Islet precursor cell (in vitro differentiated cells): ENCODE measurements at places on chromosomes 7 and 10.
A peak's percentile ranks its signal among the peaks of the same experiment; 100 is the strongest.

GRCh38 chr7:100546129-100546925 is 7.3 kb downstream of the AGFG2 start:
- no peak for DNase-seq

DNA sequence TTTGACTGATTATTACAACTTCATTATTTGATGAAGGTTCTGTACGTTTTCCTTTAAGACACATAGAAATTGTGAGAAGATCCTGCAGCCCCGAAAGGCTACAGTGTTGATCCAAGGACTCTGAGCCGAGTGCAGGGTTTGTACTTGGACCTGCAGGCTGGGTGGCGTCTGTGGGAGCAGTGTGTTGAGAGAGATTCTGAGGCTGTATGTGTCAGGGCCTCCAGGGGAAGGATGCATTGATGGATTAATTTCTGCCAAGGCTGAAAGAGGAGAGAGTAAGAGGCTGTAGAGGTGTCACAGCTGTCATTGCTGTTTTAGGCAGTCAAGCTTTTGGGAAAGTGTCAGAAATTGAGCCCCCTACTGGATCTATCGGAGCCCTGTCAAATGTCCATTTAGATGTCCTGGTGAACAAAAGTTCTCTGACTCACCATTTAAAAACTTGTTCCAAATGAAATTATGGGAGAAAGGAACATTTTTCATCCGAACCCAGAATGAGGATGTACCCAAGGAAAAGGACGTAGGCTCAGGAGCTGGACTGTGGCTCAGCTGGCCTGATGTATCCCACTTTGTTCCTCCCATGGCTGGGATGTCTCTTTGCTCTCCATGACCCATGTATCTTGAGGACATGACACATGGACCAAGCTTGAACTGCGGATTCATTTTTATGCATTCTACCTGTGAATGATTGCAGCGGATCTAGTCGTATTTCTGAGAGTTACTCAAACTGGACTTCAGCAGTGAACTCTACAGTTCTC is 102.2 kb downstream of the TCF7L2 start:
- no peak for DNase-seq

DNA sequence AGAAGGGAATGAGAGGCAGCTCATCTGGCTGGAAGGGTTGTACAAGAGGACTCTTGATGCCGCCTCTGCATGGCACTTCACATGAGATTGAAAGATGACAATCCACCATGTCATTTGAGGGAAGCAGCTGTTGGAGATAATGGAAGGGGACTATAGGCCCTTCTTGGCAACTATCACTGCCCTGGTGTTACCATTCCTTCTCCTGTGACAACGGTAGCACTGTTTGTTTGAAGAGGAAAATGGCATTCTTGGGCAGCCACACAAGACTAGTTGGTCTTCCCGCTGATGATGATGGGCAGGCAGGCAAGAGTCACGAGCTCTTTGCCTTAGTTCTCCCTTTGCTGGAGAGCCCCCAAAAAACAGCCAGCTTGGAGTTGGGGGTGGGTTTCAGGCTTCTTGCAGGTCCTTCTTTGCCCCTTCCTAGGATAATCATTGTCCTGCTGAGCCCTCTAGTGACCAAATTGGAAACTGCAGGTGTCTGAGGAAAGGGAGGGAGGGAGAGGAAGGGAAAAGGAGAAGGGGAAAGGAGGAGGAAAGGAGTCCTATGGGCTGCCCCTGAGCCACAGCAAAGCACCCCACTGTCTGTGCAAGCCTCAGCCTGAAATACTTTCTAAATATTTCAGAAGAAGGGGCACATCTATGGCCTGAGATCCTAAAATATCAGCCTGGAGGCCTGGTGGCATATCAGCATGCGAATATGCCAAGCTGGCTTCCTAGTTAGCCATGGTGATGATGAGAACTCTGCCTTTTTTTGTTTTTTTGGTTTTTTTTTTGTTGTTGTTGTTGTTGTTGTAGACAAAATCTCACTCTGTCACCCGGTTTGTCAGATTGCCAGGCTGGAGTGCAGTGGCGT is 165.6 kb upstream of the KMT2E start:
- DNase-seq: peak; percentile 86

- DNase-seq: peak; percentile 64
These were observed 367.9 kb upstream of the MBL2 start for GRCh38 chr10:53140506-53140905.

GRCh38 chr7:81684514-81685269 is 85.2 kb downstream of the HGF start:
- DNase-seq: peak; percentile 96

GRCh38 chr7:128757203-128757602 is 18.0 kb downstream of the CALU start:
- DNase-seq: no peak

DNA sequence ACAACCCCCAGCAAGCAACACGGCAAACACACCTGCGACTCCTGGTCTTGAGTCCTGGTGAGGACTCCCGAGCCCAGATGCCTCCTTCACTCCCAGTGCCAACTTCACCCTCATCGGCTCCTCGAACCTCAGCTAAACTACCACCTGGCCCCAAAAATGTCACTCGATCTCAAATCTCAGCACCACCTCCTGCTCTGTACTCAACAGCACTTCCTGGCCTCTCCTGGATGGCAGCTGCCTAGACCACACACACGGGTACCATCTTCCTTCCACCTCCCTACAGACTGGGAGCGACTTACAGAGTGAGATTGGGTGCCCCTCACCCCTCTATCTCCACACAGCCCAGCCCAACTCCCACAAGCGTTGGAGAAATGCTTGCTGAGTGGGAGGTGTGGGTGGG is 123.9 kb upstream of the MGMT start:
- peak; percentile 27 for DNase-seq

DNA sequence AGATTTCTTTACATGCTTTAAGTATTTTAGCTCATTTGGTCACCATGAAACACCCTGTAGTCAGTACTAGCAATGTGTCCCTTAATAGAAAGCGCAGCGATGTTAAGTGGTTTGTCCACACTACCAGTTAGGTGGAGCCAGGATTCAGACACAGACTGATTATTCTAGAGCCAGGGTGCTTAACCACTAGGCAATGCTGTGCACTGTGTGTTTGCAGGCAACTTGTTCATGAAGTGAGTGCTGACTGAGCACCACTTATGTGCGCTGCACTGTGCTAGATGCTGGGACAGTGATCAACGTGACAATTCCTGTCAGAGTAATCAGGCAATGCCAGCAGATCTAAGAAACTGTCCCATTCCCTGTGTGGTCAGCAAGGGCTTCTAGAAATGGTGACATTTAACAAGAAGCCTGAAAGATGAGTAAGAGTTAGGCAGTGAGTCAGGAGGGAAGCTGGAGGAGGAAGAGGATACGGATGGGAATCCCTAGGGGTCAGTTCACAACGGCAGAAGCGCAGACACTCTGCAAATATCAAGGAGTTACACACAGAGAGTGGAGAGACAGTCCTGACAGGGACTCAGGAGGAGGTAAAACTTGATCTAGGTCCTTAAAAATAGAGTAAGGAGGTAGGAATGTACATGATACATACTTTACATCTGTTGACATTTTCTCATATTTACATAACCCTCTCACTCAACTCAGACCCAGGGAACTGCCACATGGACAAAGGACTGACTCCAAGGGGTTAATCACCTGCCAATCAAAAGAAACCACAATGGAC is 69.7 kb upstream of the EGR2 start:
- DNase-seq: peak; percentile 58

DNA sequence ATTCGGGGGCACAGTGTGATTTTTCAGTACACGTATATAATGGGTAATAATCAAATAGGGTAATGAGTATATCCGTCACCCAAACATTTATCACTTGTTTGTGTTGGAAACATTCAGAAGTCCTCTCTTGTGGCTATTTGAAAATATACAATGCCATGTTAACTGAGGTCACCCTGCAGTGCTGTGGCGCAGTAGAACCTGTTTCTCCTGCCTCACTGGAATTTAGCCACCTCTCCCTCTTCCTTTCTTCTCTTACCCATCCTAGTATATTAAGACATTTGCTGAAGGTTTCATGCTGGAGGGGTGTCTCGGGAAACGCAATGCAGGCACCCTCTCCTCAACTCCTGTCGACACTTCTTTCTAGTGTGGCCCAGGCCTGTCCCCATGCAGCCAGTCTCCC is 425.3 kb upstream of the MKI67 start:
- DNase-seq: no peak

DNA sequence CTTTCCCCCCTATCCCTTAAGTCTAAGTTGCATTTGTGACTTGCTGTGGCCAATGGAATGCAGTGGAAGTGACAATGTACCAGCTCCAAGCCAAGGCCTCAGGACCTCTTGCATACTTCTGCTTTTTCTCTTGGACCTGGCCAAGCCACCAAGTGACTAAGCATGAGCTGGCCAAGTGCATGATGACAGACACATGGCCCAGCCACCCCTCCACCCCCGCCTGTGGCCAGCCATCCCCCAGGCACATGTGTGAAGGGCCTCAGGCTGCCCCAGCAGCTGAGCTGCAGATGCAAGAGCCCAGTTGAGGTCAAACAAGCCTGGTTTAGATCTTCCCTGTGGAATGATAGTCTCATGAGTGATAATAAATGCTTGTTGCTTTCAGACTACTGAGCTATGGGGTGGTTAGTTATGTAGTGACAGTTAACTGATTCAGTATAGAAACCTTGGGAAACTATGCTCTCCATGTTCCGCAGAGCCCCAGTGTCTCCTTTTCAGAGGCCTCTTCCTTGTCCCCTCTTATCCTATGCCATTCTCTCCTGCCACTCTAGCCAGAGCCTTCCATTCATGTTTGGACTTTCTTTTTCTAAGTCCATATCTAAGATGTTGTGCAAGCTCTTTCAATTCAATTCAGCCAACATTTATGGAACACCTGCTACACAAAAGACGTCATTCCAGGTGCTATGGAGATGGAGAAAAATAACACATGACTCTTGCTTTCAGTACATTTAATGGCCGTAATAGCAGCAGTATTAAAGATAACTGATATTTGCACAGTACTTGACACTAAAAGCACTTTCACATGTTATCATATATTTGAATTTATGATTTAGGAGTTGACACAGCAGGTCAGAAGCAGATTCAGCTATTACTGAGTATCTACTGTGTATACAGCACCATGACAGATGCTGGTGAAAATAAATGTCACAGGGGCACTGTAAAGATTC is 55.5 kb upstream of the LOXL4 start:
- DNase-seq: peak; percentile 90

DNA sequence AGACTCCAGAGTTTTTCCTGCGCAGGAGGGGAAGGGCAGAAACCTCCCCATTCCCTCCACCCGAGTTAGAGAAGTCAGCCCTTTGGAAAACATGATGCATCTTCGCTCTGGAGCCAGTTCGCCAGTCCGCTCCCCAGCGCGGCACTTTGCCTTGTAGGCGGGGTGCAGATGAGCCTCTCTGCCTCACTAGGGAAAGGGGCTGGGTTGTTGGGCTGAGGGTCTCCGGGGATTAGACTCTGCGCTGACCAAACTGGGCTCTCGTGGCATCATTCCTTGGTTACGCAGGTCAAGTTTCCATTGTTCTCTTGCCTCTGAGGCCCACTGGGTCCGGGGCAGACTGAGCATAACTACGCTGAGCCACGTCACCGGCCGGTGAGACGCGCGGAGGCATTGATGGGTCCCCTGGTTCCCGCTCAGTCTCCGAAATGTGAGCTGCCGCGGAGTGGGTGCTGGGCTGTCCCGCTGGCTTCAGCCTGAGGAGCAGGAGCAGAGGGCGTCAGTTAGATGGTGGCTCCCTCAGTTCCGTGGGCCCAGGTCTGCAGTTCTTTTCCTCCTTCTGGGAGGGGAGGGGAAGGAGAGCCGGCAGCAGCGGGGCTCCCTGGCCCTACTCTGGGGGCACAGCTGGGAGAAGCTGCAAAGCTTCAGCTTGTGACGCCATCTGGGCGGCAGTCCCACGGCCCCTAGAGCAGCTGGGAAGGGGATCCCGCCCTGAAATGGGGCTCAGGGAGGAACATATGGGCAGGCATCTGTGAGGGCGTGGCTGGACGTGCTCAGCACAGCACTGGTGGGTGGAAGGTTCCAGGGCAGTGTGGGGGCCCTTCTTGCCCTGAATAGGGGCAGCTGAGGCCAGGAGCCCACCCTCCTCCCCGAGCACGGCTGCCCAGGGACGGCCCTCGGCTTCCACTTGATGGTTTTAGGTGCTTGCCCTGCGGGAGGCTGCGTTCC is 121.3 kb upstream of the BTBD16 start:
- DNase-seq: no peak

DNA sequence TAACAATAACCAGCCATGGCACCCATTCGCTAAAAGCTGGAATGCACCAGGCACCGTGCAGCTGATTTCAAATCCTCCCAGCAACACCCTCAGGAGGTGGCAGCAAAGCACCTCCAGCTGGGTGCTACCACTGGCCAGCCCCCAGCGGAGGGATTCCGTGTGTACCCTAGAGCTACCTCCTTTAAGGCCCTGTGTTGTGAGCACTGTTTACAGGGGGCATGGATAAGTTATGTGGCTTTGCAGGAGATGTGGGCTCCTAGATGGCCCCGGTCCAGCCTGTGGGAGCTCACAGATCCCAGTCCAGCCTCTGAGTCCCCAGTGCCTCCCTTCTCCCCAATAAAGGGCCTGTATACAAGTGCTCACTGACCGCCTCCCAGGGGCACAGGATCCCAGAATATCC is 27.1 kb downstream of the TNRC18 start:
- DNase-seq: no peak

GRCh38 chr7:124764847-124765400 is 668 bp downstream of the GPR37 start:
- peak; percentile 70 for DNase-seq

GRCh38 chr10:81872206-81872862 is 2.7 kb upstream of the NRG3 start:
- peak; percentile 65 for DNase-seq

- no peak for DNase-seq
These were observed 2.4 kb upstream of the KLF14 start for GRCh38 chr7:130736298-130736900.

DNA sequence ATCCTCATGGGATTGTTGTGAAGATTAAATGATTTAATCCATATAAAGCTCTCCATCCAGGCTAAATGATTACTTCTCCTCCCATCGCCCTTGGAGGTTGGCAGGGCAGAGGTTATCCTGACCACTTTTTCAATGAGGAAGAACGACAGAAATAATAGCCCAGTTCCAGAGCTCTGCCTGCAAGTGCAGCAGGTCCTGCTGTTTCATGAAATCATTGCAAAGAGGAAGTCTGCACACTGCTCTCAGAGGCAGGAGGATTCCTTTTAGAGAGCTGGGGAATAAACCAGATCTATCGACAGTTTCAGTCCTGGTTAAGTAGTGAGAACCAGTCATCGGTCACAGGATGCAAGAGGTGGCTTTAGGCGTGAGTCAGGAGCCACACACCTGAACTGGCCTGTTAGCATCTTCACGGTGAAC is 25.0 kb upstream of the CDH23 start:
- no peak for DNase-seq

GRCh38 chr7:21641546-21641945 is 98.7 kb downstream of the DNAH11 start:
- no peak for DNase-seq

DNA sequence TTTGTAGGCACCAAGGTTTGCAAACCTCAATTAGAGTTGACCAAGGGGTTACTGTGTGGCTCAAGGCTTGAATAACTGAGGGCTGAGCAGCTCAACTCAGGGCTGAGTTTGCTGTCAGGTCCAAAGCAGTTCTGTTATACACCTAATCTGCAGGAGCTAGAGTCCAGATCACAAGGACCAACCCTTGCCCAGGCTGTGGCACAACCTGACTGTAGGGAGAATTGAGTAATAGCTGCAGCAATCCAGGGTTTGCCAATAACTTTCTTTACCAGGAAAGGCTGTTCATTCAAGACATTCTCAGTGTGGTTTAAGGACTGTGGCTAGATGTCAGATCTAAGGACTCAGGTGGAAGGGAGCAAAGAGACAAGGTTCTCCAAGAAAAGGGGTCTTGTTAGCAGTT is 115.6 kb upstream of the IMMP2L start:
- DNase-seq: no peak
